ENCODE measurements at places on chromosomes 4 and X.

DNA sequence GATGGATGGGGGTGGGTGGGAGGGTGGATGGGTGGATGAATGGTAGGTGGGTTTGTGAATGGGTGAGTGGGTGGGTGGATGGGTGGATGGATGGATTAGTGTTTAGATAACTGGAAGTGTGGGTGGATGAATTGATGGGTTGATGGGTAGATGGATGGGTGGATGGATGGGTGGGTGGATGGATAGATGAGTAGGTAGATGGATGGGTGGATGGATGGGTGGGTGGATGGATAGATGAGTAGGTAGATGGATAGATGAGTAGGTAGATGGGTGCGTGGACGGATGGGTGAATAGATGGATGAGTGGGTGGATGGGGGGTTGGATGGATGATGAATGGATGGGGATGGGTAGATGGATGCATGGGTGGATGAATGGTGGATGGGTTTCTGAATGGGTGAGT lies 20.3 kb upstream of the ASMTL start:
- DNase-seq = no peak

DNA sequence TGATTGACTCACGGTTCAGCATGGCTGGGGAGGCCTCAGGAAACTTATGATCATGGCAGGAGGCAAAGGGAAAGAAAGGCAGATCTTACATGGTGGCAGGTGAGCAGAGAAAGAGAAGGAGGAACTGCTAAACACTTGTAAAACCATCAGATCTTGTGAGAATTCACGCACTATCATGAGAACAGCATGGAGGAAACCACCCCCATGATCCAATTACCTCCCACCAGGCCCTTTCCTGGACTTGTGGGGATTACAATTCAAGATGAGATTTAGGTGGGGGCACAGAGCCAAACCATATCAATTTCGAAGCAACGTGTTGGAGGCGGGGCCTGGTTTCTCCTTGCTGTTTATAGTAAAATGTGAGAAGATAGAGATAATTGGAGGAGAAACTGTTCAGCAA lies 167.4 kb downstream of the GABRB1 start:
- no peak for DNase-seq

DNA sequence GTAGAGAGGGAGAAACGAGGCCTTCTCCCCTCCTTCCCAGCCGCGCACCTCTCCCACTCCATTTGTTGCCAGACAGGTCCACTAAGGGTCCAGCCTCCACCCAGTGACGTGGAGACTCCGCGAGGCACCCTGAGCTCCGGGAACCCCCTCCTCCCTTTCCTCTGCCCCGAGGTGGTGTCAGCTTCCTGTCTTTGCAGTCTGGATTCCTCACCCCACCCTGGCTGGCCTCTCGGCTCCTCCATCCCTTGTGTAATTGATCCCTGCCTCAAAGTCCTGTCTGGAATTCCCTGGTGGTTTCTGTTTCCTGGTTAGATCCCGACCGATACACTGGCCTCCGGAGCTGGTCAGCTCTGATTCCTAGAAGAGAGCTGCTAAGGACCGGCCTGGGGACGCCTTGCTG lies 105.9 kb upstream of the SCOC start:
- no peak for DNase-seq

DNA sequence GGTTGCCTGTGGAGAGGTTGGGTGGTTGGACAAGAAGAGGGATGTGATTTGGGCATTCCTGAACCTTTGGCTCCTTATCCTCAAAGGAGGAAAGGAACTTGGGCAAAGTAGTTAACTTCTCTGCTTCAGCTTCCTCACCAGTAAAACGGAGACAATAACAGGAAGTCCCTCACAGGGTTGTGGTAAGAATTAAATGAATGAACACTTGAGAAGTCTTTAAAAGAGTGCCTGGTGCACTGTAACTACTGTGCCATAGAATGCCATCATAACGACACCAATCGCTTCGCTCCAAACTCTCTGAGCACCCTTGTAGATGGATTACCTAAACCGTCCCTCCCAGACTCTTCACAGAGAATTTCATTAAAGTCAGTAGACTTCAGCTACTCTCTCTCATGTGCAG lies 10.5 kb downstream of the ZCCHC18 start:
- no peak for DNase-seq

DNA sequence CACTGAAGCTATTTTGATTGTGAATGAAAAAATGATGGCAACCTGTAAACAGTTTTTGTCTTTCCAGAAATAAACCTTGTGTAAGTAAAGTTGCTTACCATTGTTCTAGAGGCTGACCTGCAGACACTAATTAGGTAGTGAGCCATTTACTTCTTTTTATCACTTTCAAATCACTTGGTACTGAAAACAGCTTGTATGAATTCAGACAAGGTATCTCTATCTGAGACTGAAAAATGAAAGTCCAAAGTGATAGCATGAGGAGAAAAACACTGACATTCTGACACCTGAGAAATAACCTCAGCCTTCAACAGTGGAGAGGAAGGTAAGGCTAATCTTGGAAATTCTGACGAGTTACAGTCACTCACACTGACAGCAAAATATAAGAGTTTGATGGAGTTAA lies 238.8 kb downstream of the GPC3 start:
- no peak for DNase-seq

DNA sequence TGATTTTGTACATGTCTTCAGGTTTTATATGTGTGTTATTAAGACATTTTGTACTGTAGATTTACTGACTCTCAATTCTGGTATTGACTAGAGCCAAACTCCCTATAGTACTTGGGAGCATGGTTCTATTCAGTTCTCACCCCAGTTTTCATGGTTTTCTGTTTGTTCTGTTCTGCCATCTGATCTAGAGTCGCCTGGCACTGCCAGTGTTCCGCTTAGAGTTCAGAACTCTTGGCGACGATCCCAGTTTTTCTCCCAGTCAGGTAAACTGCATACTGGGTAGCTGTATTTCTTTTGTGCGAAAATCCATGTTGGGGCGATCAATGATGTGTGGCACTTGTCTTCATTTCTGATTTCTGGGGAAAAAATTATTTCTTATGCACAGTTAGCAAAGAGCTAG lies 78.0 kb downstream of the PHOX2B start:
- no peak for DNase-seq
